Astrocyte (in vitro differentiated cells and primary cell): ENCODE measurements at places on chromosomes 16 and 17. TPM values are rescaled to one million over a fixed set of nuclear protein-coding genes. Genes with fewer than 3 reads are reported as not detected.

ZFP3 gene
- not detected in 2 replicates for total RNA-seq

FBXL16 gene
- total RNA-seq = 3.7 and 5.2 TPM in 2 replicates

CAPNS2 gene
- total RNA-seq = 2.1 and 3.4 TPM in 2 replicates

LPO gene
- not detected in 2 replicates for total RNA-seq

CHRNE gene
- 0.20 and 0.43 TPM in 2 replicates for total RNA-seq

NOTUM gene
- total RNA-seq = 0.89 and 1.7 TPM in 2 replicates

PPL gene
- total RNA-seq = 5.8 and 12.3 TPM in 2 replicates

C16orf54 gene
- total RNA-seq = not detected in 2 replicates

DNA sequence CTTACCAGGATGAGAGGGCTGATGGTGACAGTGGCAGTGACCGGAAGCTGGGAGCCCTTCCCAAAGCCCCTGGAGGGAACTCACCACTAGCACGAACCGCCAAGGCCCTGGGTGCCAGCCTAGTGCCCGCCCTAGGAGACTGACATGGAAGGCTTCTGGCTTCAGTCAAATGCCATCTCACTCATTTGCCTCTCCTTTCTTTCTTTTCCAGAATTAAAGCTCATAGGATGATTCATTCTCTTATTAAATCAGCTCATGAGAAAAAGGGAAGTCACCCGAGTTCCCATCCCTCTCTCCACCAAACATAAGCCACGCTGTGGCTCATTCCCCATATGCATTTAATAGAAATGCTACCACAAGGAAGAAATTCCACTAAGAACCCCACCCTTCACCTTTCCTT, 12.1 kb downstream of the CUEDC1 start:
- peak; percentile 43 for DNase-seq

DNA sequence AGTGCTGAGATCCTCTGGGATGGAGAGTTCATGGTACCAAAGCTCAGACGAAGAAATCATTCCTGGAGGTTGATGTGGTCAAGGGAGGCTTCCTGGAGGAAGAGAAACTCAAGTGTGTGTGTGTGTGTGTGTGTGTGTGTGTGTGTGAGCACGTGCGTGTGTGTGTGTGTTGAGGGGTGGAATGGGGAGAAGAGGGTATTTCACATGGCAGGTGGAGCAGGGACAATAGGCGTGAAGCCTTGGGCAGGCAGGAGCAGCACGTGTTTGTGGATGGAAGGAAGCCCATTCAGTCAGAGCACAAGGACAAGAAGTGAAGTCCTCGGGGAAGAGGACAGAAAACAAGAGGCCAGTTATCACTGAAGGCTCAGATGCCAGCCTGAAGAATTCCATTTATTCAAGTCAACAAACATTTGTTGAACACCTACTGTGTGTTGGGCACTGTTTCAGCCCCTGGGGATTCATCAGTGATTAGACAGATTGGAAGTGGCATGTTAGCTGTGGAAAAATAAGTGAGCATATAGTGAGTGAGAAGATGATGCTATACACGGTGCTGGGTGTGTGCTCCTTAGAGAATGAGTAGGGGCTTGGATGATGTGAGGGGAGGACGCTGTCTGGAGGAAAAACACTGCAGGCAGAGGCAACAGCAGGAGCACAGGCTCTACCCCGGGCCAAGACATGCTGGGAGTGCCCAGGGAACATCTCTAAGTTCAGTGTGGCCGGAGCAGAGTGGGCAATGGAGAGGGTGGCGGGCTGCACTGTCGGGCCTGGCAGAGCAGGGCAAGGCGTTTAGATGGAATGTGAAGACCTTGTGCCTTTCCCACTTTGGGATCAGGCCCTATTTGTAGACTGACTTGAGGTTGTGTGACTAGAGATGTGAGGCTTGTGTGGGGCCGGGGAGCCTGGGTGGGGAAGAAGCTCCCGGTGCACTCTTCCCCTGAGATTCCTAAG, 267.1 kb downstream of the CBLN1 start:
- DNase-seq = no peak

- no peak for DNase-seq
Observed at GRCh38 chr16:81917375-81917774, 93.9 kb downstream of the SDR42E1 start.

- peak; percentile 30 for DNase-seq
Observed at GRCh38 chr17:79800325-79801155, 3.7 kb upstream of the CBX8 start.

- DNase-seq = peak; percentile 22
Observed at GRCh38 chr17:48011405-48012150, 26.0 kb downstream of the COPZ2 start.

GRCh38 chr16:27404163-27404823, 2.3 kb downstream of the IL21R start:
- DNase-seq = no peak

GRCh38 chr17:57880086-57880456, 30.2 kb upstream of the MRPS23 start:
- no peak for DNase-seq

- DNase-seq = peak; percentile 39
Observed at GRCh38 chr16:88473666-88474534, 20.8 kb downstream of the ZFPM1 start.

DNA sequence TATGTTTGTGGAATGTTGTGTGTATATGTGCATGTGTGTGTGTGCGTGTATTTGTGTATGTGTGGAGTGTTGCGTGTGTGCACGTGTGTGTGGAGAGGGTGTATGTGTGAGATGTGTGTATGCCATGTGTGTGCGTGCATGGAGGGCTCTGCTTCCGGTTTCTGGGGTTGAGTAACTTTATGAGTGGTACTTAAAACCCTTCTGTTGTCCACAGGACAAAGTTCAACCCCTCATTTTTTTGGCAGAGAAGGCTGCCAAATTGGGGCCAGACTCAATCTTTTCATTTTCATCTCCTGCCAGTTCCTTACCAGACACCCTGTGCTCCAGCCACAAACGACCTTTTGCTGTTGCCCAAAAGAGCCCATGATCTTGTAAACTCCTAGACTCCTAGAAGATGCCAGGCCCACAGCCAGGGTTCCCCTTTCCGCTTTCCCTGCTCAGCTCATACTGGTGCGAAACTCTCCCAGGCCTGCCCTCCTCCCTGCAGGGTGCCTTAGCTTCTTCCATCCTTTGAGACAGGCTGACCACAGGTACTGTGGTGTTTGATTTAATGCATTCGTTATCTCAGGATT, 100.2 kb downstream of the CMIP start:
- DNase-seq = no peak

DNA sequence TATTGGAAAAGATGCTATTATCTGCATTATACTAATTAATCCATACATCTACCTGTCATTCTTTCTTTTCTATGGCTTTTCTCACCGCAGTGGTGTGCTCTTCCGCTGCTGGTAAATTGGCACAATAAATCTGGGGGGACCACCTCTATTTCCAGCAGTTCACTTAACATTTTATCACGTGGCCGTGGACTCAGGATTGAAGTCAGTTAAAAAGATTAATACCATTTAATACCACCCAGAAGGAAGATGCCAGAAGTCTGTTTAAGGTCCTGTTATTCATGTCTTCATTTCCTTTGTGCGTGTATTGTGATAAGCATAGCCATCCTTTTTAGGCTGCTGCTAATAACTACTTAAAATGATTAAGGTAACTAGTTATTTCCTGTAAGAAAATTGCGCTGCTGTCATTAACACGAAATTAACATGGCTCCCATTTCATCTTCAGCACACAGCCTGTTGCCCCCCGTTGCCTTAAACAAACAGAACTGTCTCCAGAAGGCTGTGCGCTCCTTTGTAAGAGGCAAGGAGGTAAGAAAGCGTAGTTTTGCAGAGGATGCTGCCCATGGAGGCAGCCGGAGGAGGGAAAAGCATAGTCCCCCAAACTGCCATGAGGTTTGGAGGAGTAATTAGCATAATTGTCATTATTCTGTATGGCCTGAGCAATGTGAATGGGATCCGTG, 414.4 kb downstream of the UTP18 start:
- DNase-seq = no peak

GRCh38 chr17:56629531-56630075, 36.1 kb downstream of the NOG start:
- no peak for DNase-seq

DNA sequence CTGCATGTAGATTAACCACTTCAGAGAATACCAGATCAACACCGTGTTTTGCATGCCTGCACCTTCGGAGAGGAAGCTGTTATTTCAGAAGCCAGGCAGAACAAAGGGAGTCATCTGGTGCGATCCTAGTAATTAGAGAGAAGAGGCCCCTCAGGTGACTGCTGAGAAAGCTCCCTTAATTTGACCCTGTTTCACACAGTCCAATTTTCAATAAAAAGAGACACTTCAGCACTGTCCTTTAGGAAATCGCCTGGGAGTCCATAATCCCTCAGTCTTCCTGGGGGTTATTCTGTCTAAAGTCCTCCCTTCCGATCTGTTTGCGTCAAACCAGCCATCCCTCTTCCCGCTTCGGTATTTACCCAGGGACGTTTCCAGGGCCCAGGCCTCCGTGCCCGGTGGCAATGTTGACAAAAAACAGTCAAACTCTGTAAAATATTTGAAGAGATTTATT, 23.4 kb upstream of the TNRC6C start:
- DNase-seq = no peak

- peak; percentile 71 for DNase-seq
Observed at GRCh38 chr16:3457434-3458252, 14.2 kb downstream of the NAA60 start.

GRCh38 chr16:27245276-27246172, 23.0 kb downstream of the NSMCE1 start:
- peak; percentile 97 for DNase-seq

GRCh38 chr16:66204756-66205155, 161.7 kb upstream of the CDH5 start:
- DNase-seq = peak; percentile 68
